ENCODE measurements at places on chromosomes 7 and 10.

DNA sequence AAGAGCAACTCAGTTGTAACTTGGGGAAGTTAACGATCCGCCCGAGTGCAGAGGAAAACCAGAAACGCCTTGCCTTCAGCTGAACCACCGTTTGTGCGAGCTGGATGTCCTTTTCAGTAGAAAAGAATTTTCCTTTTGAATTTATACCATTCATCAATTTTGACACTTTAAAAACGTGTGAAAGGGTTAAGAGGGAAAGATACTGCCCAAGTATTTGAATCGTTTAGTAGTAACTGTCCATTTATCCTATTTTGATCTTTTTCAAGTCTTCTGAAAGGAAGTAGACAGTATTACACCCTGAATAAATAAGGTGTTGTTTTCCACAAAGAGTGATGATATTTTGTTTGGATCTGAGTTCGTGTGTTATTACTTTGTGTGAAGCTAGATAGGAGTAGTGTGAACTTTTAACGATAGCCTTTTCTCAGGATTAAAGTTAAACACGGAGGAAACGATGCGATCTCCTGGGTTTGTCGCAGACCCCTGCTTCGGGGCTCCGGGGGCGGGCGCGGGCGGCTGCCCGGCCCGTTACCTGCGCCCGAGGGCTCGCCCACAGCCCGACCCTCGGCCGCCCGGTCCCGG, 830 bp upstream of the BMI1 start:
- DNase-seq: no peak

DNA sequence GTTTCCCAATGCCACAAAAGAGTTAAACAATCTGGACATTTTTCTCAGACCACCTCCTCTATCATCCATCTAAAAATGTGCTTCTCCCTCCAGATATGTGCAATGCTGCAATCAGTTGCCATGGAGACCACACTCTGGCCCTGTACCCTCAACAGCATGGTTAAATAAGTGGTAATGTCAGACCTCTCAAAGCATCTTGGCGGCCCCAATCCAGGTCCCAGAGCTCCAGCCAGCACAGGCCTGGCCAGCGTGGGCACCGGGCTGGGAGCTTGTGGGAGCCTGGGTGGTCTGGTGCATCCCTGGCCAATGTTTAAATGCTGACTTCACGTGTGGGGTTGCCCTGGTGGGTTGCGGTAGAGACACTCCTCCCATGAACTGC, 362.9 kb upstream of the ZNF32 start:
- DNase-seq: no peak

DNA sequence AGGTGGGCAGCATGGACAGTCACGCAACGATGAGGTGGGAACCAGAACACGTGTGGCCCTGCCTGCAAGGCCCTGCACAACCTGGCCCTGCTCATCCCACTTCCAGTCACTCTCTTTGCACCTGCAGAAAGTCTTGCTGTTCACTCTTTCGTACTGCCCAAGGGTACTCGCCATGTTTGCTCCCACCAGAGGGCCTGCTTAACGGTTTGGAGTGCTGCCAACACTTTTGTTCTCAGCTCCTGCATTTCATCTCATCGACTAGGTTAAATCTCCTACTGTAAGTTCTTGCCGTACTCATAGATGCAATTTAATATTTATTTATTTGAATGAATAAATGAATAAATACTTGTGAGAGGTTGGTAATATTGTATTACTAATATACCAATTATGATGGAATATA, 315.3 kb downstream of the SDK1 start:
- DNase-seq: peak; percentile 3

GRCh38 chr7:81816312-81816711, 46.5 kb upstream of the HGF start:
- DNase-seq: no peak

DNA sequence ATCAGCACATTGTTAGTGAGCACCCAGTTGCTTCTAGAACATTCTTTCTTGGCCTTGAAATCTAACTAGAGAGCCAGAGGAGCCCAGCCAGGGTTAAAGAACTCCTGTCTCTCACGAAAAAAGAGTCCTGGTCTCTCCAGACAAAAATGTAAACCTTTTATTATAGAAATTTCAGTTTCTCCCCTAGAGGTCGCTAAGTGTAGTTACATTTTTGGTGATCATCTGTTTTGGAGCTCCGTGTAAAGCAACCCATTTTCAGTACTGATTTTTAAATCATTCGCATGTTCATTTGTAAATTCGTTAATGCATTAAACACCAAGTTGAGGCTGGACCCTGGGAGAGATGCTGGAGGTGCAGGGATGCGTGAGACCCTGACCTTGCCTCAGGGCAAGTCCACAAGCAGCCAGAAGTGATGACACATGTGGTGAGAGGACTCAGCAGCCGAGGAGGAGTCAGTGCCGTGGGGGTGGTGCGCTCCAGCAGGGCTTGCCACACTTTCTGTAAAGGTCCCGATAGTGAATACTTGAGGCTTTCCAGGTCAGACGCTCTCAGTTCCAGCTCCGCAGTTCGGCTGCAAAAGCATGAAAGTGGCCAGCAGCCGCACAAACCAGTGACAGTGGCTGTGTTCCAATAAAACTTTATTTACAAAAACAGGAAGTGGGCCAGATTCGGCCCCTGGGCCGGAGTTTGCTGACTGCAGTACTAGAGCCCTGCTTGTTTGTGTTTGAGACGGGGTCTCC, 578.6 kb upstream of the FOXK1 start:
- no peak for DNase-seq

- DNase-seq: peak; percentile 24
Observed at GRCh38 chr10:4941540-4942330, 21.5 kb upstream of the AKR1C1 start.

GRCh38 chr10:107064075-107064474, 100.4 kb downstream of the SORCS1 start:
- DNase-seq: no peak

GRCh38 chr7:155698633-155699032, 54.2 kb downstream of the RBM33 start:
- DNase-seq: no peak

DNA sequence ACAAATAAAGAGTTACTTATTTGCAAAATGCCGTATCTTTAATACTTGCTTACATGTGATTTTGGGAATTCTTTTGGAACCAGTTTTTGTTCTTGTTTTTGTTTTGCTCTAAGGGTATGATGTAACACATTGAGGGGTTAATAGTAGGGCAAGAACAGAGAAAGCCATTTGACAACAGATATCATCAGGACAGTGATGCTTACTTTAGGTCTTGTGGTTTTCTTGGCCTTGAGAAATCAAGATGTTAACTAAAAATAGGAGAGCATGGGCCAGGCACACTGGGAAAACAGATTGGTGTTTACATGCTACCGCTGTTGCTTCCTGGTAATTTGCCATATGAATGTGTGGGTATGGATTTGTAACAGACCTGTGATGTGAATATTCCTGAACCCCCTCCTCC, 3.7 kb downstream of the SAMD8 start:
- DNase-seq: no peak

All from NCI-H1436 treated with DMSO at 0.1 percent for 48 hours (cell line).